ENCODE measurements at places on chromosomes 16 and 17.
A peak's percentile ranks its signal among the peaks of the same experiment; 100 is the strongest.

- DNase-seq: no peak
Measured at GRCh38 chr16:76390476-76390875, 113.3 kb downstream of the CNTNAP4 start.

DNA sequence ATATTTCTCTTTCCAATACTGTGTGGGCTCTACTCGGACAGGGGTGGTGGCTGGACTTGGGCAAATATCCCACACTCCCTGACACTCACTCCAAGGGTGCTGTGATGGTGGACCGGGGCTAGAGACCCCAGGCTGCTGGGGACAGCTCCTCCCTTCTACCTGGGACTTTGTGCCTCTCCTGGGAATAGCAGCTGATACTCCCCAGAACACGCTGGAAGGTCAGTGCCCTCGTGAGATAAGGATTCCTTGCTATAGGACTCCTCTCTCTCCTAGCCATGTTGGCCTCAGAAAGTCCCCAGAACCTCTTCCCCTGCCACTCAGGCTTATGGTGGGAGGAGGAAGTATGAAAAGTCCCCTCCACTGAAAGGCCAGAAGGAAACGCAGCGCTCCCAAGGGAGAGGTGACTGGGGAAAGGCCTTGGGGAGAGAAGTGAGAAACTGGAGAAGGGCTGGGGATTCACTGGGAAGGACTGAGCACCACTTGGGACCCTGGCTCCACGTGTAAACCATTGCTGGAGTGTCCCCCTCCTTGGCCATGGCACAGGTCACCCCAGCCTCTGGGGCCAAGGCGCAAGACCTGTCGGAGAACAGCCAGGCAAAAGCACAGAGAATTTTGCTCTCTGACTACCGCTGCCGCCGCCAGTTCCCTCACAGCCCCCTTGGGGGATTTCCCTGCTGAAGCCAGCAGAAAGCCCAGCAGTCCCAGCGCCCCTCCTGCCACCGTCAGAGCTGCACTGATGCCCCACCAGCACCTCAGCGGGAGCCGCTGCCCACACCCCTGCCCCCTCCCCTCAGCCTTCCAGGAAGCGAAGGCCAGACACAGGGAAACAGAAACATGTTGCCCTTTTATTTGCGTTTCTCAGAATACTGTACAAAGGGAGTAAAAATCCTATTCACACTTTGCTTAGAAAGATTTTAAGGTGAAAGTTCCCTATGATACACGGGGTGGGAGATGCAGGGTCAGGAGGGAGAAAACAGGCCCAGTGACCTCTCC lies 2.1 kb upstream of the GSDMB start:
- peak; percentile 72 for DNase-seq

DNA sequence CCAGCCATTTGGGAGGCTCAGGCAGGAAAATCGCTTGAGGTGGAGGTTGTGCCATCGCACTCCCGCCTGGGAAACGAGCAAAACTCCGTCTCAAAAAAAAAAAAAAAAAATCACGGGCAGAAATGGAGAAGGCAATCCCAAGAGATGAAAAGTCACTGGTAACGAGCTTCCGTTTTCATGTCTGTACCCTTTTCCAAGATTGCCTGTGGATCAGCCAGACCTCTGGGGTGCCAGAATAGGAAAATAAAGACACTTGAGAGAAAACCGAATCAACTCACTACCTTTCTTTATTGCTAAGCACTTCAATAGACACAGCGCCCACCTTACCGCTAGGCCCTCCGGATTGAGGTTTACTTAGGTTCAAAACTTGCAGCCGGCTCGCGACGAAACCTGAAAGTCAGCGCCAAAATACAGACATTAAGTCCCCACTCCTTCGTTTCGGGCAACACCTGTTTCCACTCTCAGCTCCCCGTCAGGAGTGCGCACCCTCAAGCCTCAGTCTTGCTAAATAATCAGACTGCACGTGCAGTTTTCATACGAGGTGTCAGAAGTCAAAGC lies 970 bp upstream of the TRAF7 start:
- no peak for DNase-seq

GRCh38 chr16:67177743-67178699 lies 5.7 kb downstream of the MATCAP1 start:
- peak; percentile 71 for DNase-seq

DNA sequence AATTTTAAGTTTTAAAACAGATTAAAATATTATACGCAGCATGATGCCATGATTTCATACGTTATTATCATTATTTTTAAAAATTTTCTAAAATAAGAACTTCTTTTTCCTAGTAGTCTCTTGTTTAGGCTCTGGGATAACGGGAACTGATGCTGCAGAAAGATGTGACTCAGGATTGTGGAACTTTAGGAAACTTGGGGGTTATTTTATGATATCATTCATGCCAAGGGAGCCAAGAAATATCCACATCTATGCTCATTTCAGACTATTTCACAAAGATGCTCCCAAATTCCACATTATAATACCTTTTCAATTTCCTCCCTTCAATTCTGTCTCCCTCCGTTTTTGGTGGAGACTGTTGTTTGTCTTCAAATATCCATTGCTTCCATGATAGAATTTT lies 236.4 kb downstream of the HS3ST3A1 start:
- DNase-seq: no peak

DNA sequence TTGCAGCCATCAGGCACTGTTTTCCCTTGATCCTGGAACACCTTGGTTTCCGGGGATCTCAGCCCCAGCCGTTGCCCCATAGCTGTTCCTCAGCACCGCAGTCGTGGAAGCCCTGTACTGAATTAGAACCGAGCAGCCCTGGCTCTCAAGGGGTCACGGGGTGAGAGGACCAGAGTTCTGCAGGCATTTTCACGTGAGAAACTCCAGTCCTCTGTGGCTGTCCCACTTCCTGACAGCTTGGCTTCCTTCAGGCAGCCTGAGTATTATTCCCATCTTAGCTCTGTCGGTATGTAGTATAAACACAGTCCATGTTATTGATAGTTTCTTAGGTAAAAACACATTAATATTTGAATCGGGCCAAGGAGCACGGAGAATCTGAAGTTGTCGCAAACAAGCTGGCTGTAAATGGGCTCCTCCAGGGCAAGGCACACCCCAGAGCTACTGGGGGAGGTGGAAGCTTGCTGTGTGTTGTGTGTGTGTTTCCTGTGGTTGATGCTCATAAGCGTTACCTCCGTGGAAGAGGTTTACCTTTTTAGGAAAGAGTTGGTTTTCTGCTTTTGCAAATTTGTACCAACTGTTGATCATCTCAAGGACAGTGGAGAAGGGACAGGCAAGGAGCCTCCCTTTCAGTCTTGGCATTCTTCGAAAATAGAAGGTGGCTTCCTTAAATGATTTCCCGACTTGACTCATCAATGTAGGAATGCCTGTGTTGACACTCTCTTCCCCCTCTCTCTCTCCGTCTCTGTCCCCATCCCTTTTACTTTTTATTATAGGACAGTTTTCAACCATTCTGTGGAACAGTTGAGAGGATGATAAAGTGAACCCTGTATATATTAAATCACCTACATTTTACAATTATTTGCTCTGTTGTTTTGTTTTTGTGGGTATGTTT lies 208.9 kb upstream of the CHMP6 start:
- DNase-seq: peak; percentile 53

GRCh38 chr17:21303441-21304065 lies 19.0 kb downstream of the MAP2K3 start:
- DNase-seq: no peak

GRCh38 chr16:89565506-89566372 lies 5.3 kb downstream of the RPL13 start:
- peak; percentile 74 for DNase-seq
